ENCODE measurements at places on chromosomes 13 and 19. TPM values are rescaled to one million over a fixed set of nuclear protein-coding genes. Genes with fewer than 3 reads are reported as not detected.

Gene CBLC
- polyA plus RNA-seq: not detected

Gene PSMD8
- 120 TPM for polyA plus RNA-seq

Gene MZT1
- polyA plus RNA-seq: 24.1 TPM

Gene MAMSTR
- polyA plus RNA-seq: 192 TPM

Gene DCT
- 0.74 TPM for polyA plus RNA-seq

Gene MISP3
- polyA plus RNA-seq: 0.49 TPM

DNA sequence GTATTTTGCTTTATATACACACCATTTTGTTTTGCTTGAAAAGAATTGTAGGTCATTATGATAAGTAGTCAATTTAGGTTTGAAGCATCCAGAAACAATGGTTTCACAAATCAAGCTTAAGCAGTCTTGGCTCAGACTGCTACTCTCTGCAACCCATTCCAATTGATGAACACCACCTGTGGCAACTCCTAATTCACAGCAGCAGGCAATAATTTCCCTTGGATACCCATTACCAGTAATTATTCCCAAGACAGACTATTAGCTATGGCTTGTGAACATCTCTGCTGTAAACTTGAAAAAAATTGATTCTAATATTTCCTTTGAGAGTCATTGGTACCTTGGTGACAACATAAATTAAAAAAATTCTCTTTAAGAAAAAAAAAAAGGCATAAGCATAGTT, 299.3 kb upstream of the SLITRK6 start:
- no peak for DNase-seq

GRCh38 chr13:91105270-91105669, 242.2 kb upstream of the MIR17HG start:
- no peak for DNase-seq

DNA sequence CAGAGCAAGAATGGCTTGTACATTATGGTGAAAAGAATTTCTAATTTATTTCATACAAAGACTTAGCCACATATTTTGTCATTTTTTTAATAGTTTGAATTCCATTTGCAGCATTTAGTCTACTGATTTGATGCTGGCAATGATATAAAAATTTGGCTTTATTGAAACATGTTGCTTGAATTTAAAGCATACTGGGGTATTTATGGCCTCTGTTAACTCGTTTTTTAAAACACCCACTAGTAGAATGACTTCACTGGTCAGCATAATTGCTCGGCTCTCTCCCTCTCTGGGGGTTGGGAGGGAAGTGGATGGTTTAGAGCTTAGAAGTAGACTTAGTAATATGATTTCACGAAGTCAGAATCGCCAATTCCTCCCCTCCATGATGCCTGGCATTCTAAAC, 354.9 kb upstream of the HTR2A start:
- DNase-seq: no peak

- peak; percentile 77 for DNase-seq
These were observed 797 bp upstream of the HSD17B14 start for GRCh38 chr19:48837051-48837524.

DNA sequence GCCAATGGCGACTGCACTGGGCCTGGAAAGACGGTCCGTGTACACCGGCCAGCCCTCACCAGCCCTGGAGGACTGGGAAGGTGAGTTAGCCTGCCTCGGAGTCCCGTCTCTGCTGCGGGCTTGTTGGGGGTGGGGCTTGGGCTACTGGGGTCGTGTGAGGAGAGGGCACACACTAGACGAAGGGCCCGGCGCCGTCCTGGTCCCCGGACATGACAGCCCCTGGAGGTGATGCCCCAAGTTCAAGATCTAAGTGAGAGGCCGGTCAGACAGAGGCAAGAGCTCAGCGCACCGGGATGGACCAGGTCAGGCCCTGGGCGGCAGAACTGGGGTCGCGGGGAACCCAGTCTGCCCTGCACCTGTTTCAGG, 1.6 kb downstream of the CILP2 start:
- no peak for DNase-seq

DNA sequence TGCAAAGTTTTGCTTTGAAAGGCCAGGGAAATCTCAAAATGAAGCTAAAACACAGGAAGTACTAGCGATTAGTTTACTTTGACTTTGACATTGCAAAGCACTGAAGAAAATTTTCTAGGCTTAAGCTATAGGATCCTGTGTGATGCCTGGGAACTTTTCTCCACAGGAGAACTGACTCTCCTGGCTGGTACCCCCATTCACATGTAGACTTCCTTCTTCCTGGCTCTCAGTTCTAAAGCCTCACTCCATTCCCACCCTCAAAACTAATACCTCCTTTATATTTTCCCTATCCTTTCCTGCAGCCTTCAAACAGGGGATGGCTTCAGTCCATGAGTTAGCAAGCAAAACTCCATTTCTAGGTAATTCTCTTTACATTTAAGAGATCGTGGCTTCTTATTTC, 189.5 kb downstream of the SLITRK1 start:
- no peak for DNase-seq

GRCh38 chr19:16588824-16589577, 16.8 kb upstream of the SLC35E1 start:
- no peak for DNase-seq

- DNase-seq: no peak
These were observed 15.2 kb upstream of the F7 start for GRCh38 chr13:113090415-113090770.

GRCh38 chr13:64684685-64685431, 2545.3 kb downstream of the PCDH9 start:
- DNase-seq: no peak

GRCh38 chr19:16714702-16715287, 4.9 kb upstream of the NWD1 start:
- DNase-seq: no peak

DNA sequence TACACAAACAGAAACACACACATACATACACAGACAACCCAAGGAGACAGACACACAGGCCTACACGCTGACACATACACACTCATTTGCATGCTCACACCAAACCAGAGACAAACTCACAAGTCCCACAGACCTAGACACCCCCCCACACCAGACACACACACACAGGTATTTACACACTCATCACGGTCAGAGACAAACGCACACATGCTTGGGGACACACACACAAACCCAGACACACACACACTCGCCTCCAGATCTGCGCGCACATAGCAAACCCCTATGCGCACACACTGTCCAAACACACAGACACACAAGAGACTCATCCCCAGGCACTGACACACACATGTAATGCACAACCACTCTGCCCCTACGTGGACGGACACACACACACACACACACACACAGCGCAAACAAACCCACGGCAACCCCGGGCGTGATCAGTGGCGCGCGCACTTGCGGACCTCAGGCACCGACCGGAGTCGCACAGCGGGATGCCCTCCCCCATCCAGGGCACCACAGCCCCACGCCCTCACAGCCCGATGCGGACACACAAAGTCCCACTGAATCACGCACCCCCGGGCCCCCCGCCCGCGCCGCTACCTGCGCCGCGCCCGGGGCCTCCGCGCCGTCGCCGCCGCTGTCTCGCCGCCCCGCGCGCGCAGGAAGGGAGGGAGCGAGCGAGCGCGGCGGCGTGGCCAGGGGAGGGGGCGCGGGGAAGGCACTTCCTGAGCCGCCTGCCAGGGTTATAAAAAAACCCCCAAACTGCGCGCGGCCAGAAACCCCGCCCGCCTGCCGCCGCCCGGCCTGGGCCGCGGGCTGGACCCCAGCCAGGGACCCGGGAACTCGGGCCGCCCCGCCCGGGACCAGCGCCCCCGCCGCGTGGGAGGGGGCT, at the start of gene ADAMTS10:
Gene ADAMTS10 (minus strand): TSS at position 675 of the 895 bp plus-strand sequence. CDS start 5,005 bp downstream, outside the sequence.
- peak; percentile 55 for DNase-seq

- no peak for DNase-seq
These were observed 95.1 kb downstream of the KDM4B start for GRCh38 chr19:5063873-5064645.

DNA sequence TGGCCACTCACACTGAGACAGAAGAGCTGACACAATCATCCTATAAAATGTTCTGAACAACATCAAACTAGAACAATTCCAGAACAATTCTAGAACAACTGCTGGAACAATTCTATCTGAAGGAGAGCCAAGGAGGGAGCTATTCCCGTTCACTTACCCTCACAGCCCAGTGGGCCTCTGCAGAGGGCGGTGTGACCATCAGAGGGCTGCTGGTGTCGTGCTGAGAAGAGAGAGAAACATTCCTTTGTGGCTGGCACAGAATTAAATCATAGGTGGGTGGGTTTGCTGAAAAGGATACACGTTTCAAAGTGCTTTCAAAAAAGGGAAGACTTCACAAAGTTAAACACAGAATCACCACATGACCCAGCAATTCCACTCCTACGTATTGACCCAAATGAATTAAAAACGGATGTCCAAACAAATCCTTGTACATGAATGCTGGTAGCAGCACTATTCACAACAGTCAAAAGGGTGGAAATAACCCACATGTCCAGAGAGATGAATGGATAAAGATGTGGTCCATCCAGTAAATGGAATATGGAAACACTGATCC, 34.9 kb downstream of the EPS15L1 start:
- DNase-seq: no peak

GRCh38 chr19:9342610-9343304, 18.8 kb downstream of the ZNF559 start:
- no peak for DNase-seq

DNA sequence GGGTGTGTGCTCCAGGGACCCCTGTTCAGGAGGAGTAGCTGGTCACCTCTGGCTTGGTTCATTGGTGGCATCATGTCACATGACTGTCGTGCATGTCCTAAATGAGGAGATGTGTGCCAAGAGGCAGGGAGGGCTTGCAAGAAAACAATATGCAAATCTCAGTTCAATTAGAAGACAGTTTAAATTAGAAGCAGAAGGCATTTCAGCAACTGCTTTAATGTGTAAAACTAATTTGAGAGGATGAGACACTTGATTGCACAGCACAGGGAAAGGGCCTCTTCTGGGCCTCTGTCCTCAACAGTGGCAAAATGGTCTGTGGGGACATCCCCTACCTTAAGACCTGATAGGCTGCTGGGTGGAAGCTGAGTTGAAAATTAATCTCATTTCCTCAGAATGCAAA, 54.6 kb downstream of the SPATA13 start:
- no peak for DNase-seq

DNA sequence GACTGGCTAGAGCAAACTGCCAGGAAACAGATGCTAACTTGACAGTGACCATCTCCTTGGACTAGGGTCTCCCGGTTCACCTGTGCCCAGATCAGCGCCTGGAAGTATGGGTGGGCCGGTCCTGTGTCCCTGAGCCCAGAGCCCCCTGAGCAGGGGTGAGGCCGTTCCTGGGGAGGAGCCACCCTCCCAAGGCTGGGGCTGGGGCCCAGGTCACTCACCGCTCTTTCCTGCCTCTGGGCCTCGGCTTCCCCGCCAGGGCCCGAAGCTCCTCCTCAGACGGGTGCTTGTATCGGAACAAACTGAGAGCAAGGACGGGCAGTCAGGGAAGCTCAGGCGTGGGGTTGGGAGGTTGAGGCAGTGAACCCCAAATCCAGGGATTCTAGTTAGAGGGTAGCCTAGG, 5.4 kb downstream of the TMEM161A start:
- DNase-seq: no peak

- no peak for DNase-seq
These were observed 116.2 kb downstream of the OLFM4 start for GRCh38 chr13:53144826-53145225.

DNA sequence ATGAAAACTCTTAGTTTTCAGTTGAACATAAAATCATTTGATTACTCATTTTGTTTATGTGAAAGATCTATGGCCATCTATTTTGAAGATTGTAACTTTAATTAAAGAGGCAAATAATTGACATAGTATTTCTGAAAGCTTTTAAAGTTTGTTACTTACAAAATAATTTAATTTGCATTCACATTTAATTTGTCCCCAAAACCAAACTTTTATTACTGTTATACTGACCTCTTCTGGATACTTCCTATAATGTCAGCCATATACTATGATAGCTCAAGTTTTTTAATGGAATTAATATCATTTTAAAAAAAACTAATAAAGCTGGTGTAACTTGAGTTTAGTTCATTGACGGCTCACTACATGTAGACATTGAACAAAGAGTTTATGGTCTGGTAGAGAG, 4.9 kb upstream of the SGCG start:
- DNase-seq: no peak

DNA sequence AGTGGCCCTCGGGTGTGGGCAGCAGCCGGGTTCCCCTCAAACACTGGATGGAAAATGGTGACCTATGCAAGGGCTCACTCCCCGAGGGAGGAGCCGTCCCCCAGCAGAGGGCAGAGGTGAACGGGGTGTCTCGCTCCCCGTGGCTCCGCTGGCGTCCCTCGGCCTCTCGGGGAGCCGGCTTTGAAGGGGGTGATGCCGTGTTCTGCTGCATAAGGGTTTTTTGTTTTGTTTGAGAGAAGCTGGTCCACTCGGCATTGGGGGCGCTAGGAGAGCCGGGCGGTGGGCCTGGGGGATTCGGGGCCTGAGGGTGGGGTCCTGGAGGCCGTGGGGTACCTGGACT, 4.0 kb downstream of the EFNA2 start:
- DNase-seq: no peak

DNA sequence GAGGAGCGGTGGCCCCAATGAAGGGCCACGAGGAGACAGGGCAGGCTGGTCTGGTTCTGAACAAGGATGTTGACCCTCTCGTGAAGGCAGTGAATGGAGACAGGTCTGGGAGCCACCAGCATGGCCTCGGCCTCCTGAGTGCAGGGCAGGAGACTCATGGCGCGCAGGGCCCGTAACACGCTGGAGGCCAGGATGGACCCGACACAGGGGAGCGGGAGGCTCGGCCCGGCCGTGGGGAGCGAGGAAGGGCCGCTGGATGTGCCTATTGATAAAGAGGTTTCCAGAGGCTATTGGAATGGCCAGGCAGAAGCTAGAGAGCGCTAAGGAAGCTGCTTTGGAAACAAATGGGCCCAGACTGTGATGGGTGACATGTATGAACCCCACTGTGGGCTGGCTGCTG, 132.5 kb downstream of the STK24 start:
- no peak for DNase-seq

- DNase-seq: peak; percentile 65
These were observed 6.0 kb upstream of the PRR19 start for GRCh38 chr19:42295831-42296525.
